ENCODE measurements at places on chromosomes 16 and 17. TPM values are rescaled to one million over a fixed set of nuclear protein-coding genes. Genes with fewer than 3 reads are reported as not detected.
A peak's percentile ranks its signal among the peaks of the same experiment; 100 is the strongest.

Gene IRX6
- 0.50 TPM for polyA plus RNA-seq

GRCh38 chr17:10513299-10514067 lies 4.9 kb downstream of the MYH1 start:
- no peak overlapping the region for H3K4me3 ChIP-seq
- H3K4me1 ChIP-seq, result no peaks in the 10 kb centered on the region
- H3K27ac ChIP-seq, result no peak overlapping the region
- no peak for DNase-seq

Gene CLEC10A
- polyA plus RNA-seq, result 11.7 TPM

GRCh38 chr17:7849130-7849750 lies 5.6 kb upstream of the TMEM88 start:
- no peak overlapping the region for H3K4me3 ChIP-seq
- H3K27ac ChIP-seq, result peak overlapping the region; percentile 6
- H3K36me3 ChIP-seq, result no peaks in the 10 kb centered on the region
- DNase-seq, result no peak
- H3K4me1 ChIP-seq, result peaks cover 10% of the 10 kb centered on the region
- H3K27me3 ChIP-seq, result no peaks in the 10 kb centered on the region

GRCh38 chr16:87053016-87053982 lies 263.9 kb downstream of the C16orf95 start:
- H3K4me1 ChIP-seq, result peaks cover 3% of the 10 kb centered on the region
- no peaks in the 10 kb centered on the region for H3K36me3 ChIP-seq
- H3K27me3 ChIP-seq, result no peaks in the 10 kb centered on the region
- H3K4me3 ChIP-seq, result no peak overlapping the region

GRCh38 chr17:7355053-7355452 lies at the start of gene TMEM95:
TMEM95 (plus strand) TSS chr17:7355156; CDS start chr17:7355205, 49 bp downstream.
- no peak within 1 kb of the TSS for H3K4me3 ChIP-seq
- peak; percentile 76 for DNase-seq
- no peak within 1 kb of the TSS for H3K27ac ChIP-seq
- no peaks in the 10 kb centered on the region for H3K27me3 ChIP-seq

DNA sequence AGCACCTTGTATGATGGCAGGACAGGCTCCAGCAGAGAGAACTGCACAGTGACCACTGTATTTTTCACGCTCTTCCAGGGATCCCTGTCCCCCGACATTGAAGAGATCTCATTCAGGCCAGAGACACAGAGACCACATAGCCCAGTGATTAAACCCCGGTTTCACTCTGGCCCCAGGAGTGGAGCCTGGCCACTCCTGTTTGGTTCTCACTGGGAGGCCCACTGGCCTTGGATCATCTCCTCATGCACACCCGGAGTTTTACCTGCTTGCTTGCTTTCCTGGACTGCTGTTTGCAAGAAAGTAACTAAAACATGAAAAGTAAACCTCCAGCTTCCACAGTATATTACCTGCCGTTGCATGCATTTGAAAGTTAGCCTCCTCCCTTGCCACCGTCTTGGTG lies 13.2 kb upstream of the CLEC18C start:
- H3K27ac ChIP-seq, result no peak overlapping the region
- no peaks in the 10 kb centered on the region for H3K27me3 ChIP-seq
- no peaks in the 10 kb centered on the region for H3K4me1 ChIP-seq
- DNase-seq, result peak; percentile 10
- no peaks in the 10 kb centered on the region for H3K36me3 ChIP-seq

- no peak overlapping the region for H3K4me3 ChIP-seq
- no peak for DNase-seq
- H3K4me1 ChIP-seq, result peaks cover 41% of the 10 kb centered on the region
- H3K36me3 ChIP-seq, result no peaks in the 10 kb centered on the region
- H3K27me3 ChIP-seq, result no peaks in the 10 kb centered on the region
These were observed 1.7 kb downstream of the SMIM5 start for GRCh38 chr17:75634754-75635609.

DNA sequence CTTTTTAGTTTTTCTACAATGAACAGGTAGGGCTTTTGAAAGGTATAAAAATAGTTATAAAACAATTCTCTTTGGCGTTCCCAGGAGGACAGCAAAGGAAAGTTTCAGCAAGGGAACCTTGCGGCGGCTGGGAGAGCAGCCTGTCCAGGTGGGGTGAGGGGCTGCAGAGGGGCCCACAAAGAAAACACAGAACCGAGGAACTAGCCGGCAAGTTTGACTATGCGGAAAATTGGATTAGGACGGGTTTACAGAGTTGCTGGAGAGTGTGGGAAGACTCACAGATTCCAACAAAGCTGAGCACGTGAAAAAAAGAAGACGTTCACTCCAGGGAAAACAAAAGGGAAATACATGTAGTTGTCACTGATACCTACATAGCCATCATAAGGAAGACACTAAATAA lies 40.2 kb upstream of the METTL16 start:
- no peak overlapping the region for H3K27ac ChIP-seq
- DNase-seq, result no peak
- H3K36me3 ChIP-seq, result no peaks in the 10 kb centered on the region
- no peaks in the 10 kb centered on the region for H3K4me1 ChIP-seq

- H3K27ac ChIP-seq, result no peak overlapping the region
- DNase-seq, result no peak
- no peaks in the 10 kb centered on the region for H3K27me3 ChIP-seq
- no peaks in the 10 kb centered on the region for H3K4me1 ChIP-seq
- no peak overlapping the region for H3K4me3 ChIP-seq
These were observed 25.6 kb downstream of the IGSF6 start for GRCh38 chr16:21626659-21627277.

DNA sequence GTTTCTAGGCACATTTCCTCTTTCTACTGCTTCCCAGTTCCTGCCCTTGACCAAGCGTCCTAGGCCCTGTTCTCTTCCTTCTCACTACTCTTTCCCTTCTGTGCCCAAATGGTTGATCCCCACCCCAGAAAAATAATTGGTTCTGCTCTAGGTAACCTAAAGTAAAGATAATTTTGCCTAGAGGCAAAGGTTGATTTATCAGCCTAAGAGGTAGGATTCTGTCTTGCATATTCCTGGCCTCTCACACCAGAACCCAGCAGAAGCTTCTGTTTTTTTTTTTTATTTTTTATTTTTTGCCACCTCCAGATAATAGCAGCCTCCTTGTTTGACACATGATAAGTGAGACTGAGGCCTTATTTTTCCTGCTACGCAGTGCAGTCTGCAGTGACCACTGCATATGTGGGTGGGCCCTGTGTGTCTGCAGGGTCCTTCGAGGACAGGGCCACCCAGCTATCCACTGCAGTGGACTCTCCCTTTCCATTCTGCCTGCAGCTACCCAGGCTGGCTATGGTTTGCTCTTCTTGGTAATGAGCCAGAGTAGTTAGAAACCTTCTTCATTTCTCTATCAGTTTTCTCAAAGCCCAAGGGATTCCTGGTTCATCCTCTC lies 701 bp downstream of the PIPOX start:
- H3K27me3 ChIP-seq, result no peaks in the 10 kb centered on the region
- peaks cover 15% of the 10 kb centered on the region for H3K4me1 ChIP-seq
- H3K36me3 ChIP-seq, result no peaks in the 10 kb centered on the region

GRCh38 chr17:48559840-48560817 lies 15.2 kb upstream of the HOXB2 start:
- no peak overlapping the region for H3K4me3 ChIP-seq
- H3K27ac ChIP-seq, result no peak overlapping the region
- H3K27me3 ChIP-seq, result no peaks in the 10 kb centered on the region
- H3K4me1 ChIP-seq, result no peaks in the 10 kb centered on the region
- DNase-seq, result no peak

GRCh38 chr17:28324267-28324745 lies 5.3 kb downstream of the TMEM97 start:
- H3K27me3 ChIP-seq, result no peaks in the 10 kb centered on the region
- H3K4me3 ChIP-seq, result no peak overlapping the region
- no peaks in the 10 kb centered on the region for H3K36me3 ChIP-seq
- no peak overlapping the region for H3K27ac ChIP-seq
- peaks cover 11% of the 10 kb centered on the region for H3K4me1 ChIP-seq

DNA sequence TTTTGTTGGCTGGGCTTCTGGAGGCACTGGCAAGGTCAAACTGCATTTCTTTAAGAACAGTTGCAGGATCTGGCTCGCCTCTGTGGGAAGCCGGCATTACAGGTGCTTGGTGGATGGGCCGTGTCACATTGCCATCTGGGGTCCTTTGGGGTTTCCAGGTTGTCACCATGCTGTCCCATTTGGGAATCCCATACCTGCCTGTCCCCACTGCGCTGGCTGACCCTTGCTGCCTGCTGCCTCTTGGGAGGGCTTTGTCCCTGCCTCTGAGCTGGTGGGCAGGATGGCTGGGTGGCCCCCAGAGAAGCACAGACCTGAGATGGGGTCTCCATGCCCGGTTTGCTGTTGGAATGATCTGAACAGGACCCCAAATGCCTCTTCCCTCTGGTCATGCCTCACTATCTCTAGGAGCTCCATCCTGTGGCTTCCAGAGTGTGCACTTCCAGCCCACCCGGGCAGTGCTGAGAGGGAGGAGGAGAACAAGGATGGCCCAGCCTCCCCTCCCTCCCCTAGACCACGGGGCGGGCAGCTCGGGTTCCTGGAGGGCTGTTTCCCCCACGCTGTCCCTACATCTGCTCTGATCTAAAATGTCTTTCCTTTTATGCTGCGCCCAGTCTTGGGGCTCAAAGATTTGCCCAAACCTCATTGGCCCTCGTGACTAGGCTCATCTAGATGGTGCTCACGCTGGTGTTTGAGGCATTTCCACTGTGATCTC lies 28.0 kb downstream of the OR1D5 start:
- no peaks in the 10 kb centered on the region for H3K4me1 ChIP-seq
- DNase-seq, result no peak
- no peak overlapping the region for H3K27ac ChIP-seq
- no peaks in the 10 kb centered on the region for H3K36me3 ChIP-seq

GRCh38 chr17:5121186-5121841 lies 5.5 kb downstream of the USP6 start:
- H3K27me3 ChIP-seq, result no peaks in the 10 kb centered on the region
- H3K36me3 ChIP-seq, result no peaks in the 10 kb centered on the region
- H3K4me3 ChIP-seq, result no peak overlapping the region
- H3K27ac ChIP-seq, result no peak overlapping the region

DNA sequence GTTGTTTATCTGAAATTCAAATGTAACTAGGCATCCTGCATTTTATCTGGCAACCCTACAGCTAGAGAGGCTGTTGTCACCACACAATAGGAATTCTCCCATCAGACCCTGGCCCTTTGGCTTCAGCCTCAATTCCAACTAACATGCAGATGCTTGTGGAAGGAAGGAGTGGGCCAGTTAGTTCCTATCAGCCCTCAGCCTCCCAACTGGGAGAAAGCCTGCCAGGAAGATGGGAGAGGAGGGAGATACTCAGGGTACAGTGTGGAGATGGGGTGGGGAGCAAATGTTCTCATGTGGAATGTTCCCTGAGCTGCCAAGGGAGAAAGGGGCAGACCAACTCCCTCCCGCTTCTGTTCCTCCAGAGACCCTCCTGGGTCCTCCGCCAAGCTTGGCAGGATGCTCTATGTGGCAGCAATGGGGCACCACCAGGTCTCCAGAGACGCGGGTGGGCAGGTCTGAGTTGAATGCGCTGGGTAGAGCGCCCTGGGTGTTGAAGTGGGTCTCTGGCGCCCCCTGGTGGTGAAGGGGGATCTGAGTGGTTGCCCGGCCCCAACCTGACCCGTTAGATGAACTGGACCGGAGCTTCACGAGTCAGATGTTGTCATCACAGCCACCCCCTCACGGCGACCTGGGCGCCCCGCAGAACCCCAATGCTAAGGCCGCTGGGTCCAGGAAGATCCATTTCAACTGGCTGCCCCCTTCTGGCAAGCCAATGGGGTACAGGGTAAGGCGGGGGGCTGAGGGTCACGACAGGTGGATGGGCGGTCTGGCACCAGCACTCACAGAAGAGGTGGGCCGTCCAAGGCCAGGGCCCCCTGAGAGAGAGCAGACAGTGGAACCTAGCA lies 15.2 kb downstream of the GALK1 start:
- no peaks in the 10 kb centered on the region for H3K36me3 ChIP-seq
- H3K27me3 ChIP-seq, result no peaks in the 10 kb centered on the region
- peak overlapping the region; percentile 9 for H3K27ac ChIP-seq
- H3K4me3 ChIP-seq, result no peak overlapping the region
- peaks cover 22% of the 10 kb centered on the region for H3K4me1 ChIP-seq

- H3K4me1 ChIP-seq, result no peaks in the 10 kb centered on the region
- H3K27ac ChIP-seq, result no peak within 1 kb of the TSS
- no peaks in the 10 kb centered on the region for H3K27me3 ChIP-seq
- no peak for DNase-seq
These were observed at the start of gene SCIMP for GRCh38 chr17:5234645-5235576. SCIMP (minus strand) TSS chr17:5234860; CDS start chr17:5234755, 105 bp downstream.

DNA sequence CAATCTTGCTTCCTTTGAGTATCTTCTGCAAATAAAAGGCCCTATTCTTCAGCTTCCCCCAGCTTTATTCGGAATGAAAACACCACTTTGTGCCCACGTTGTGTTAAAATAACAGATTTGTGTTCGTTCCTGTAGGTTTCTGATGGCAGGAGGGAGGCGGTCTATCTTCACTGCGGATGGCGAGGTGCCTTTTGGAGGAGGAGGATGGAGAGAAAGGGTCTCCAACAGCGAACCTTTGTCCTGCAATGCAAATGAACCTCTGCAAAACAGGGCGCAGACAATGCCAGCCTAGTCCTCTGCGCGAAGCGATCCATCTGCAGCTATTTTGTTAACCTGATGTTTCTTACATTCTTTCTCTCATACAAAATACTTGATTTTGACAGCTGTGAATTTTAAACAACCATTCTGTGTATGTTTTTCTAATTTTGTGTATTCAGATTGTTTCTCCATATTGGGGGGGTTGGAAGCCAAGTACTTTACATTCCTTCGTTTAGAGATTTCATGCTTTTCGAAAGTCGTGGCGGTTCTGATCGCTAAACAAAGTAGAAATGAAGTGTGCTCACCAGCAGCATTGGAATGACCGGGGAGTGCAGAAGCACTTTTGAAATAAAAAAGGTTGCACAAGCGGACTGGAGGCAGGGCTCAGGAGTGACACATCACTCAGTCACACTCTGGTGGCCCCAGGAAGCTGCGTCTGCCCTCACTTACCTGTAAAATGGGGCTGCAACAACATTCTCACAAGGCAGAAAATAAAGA lies 279.0 kb upstream of the IRX5 start:
- no peaks in the 10 kb centered on the region for H3K27me3 ChIP-seq
- H3K4me1 ChIP-seq, result peaks cover 6% of the 10 kb centered on the region
- no peak overlapping the region for H3K4me3 ChIP-seq
- DNase-seq, result no peak

Gene ITPRIPL2
- 8.5 TPM for polyA plus RNA-seq

Gene TBC1D3
- not detected for polyA plus RNA-seq

DNA sequence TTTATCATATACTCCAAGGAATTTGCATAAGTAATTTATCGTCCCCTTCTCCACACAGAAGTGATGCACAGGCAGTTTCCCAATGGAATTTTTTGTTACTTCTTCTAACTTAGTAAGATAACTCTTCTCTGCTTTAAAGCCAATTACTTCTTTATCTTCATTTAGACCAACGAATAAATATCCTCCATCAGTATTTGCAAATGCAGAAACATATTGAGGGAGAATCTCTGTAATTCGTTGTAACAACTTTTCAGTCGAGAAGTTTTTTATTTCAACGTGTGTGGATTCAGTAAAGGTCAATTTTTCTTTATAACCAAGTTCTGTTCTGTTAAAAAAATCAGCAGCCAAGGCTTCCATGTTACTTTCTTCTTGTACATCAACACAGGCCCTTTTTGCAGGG lies 30.7 kb upstream of the SLFN13 start:
- H3K36me3 ChIP-seq, result no peaks in the 10 kb centered on the region
- no peak overlapping the region for H3K27ac ChIP-seq

Gene HOXB3
- 11.4 TPM for polyA plus RNA-seq

- no peak overlapping the region for H3K4me3 ChIP-seq
- no peak overlapping the region for H3K27ac ChIP-seq
- no peaks in the 10 kb centered on the region for H3K27me3 ChIP-seq
- peak; percentile 63 for DNase-seq
- H3K36me3 ChIP-seq, result no peaks in the 10 kb centered on the region
- H3K4me1 ChIP-seq, result no peaks in the 10 kb centered on the region
These were observed 93.7 kb downstream of the PMP22 start for GRCh38 chr17:15171167-15172047.

Gene NPW
- polyA plus RNA-seq, result 3.9 TPM

All from testis (tissue), 5 donors.